CD4-positive, alpha-beta T cell treated with Interleukin-6 for 4 hours (primary cell): ENCODE measurements at places on chromosomes 13 and 19.
A peak's percentile ranks its signal among the peaks of the same experiment; 100 is the strongest.

DNA sequence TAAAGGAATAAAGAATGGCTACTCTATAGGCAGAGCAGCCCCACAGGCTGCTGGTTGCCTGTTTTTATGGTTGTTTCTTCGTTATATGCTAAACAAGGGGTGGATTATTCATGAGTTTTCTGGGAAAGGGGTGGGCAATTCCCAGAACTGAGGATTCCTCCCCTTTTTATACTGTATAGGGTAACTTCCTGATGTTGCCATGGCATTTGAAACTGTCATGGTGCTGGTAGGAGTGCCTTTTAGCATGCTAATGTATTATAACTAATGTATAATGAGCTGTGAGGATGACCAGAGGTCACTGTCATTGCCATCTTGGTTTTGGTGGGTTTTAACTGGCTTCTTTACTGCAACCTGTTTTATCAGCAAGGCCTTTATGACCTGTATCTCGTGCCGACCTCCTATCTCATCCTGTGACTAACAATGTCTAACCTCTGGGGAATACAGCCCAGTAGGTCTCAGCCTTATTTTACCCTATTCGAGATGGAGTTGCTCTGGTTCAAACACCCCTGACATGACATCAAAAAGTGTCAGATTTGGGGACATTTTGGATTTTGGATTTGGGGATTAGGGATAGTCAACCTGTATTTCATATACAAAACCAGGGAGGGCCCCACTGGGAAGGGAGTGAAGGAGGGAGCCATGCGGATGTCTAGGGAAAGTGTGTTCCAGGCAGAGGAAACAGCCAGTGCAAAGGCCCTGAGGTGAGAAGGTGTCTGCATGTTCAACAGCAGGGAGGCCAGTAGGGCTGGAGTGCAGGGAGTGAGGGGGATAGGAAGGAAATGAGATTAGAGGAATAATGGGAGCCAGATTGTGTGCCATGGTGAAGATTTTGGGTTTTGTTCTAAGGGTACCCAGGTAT lies 10.9 kb downstream of the FXYD5 start:
- no peak for DNase-seq

DNA sequence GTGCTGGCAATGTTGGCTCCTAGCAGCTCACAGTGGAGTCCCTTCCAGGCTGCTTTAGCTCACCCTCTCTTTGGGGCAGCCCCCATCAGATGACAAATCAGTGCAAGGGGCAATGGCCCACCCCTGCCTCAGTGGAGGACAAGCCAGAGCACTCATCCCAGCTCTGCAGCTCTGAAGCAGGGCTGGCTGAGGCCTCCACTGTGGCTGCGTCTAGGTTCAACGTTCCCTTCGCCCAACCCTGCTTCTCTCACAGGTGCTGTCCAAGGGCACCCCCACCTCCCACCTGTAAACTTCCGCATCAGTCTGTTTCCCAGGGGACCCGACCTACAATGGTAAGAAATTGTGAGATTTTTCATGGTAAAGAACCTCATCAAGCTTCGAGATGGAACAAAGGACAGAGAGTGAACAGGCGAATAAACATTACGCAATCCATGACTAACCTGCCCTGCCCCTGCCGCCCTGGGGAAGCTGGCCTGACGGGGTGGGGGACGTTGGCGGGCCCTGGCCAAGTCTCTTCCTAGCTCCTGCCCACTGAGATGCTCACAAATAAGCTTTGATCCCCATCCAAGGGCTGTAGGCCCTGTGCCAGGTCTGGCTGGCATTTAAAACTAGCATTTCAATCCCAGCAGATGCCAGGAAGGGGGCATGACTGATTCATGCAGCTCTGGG lies 40.5 kb downstream of the DZIP1 start:
- DNase-seq = no peak

DNA sequence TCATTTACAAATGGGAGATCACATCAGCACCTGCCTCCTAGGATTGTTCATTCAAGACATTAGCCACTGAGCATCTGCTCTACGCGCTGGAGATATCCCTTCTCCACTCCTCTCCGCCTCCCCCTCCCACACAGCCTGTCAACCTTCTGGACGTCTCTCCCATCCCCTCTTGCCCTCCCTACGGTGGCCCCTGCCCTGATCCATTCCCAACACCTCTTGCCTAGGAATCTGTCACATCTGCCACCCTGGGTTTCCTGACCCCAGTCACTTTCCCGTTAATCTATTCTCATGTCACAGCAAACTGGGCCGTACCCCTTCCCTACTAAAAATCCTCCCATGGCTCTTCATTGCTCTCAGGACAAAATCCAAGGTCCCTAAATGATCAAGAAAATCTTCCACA lies 10.3 kb downstream of the DYRK1B start:
- DNase-seq = no peak

DNA sequence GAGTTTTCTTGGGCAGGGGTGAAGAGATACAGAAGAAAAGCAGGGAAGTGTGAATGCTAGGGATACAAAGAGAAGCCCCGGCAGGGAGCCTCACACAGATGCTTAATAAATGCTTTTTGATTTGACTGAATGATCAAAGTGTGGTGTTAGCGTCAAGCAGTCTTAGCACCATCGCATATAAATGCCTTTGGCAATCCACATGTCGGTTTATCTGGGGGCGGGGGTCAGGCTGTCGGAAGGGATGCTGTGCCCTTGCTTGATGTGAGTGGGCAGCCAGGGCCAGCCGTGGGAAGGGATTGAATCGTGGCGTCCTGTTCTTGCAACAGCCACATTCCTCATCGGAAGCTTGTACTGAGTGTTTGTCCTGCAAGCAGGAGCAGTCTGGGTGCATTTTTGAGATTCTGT lies 173.1 kb downstream of the LACC1 start:
- no peak for DNase-seq

DNA sequence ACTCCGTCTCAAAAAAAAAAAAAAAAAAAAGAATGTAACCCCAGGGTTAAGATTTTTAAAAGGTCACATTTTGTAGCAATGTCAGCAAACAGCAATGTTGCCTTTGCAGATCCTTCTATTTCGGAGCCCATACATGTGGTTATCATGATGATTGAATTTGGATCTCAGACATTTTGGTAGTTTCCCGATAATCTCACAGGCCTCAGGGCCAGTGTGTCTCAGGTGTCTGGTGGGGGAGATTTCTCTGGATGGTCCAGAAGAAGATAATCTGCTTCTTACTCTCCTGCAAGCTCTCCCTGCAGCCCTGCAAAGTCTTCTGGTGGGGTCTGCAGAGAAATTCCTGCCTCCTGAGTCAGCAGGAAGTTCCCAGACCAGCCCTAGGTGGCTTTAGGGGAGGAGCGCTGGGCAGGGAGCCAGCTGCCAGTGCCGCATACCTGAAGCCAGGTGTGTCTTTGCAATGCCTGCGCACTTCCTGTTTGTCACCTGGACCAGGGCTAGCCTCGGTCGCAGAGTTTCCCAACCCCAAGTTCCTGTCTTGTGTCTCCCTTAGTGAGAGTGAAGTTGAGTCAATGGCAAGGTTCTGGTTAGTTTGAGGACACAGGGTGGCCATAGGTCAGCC lies 1.4 kb downstream of the SH2D3A start:
- DNase-seq = peak; percentile 53

DNA sequence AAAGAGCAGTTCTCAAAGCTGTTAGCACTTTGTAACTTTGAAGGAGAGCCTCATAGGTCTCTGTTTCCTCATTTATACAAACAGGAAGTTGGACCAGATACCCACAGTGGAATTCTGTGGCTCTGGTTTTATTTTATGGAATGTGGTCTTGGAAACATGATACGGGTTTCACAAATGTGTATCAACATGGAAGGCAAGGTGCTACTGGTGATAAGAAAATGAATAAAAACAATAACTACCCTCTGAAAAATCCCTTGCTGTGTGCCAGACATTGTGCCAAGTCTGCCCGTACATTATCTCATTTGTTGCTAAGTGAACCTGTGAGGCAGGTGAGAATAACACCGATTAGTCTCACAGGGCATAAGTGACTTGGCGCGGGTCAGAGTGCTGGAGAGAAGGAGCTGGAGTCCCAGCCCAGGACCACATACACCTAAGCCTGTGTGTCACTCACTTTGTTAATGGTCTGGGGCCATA lies 45.0 kb upstream of the RNF113B start:
- no peak for DNase-seq

- no peak for DNase-seq
Observed at GRCh38 chr13:57409656-57410055, 221.9 kb upstream of the PCDH17 start.

GRCh38 chr13:30857636-30858035 lies 48.4 kb upstream of the MEDAG start:
- DNase-seq = no peak

DNA sequence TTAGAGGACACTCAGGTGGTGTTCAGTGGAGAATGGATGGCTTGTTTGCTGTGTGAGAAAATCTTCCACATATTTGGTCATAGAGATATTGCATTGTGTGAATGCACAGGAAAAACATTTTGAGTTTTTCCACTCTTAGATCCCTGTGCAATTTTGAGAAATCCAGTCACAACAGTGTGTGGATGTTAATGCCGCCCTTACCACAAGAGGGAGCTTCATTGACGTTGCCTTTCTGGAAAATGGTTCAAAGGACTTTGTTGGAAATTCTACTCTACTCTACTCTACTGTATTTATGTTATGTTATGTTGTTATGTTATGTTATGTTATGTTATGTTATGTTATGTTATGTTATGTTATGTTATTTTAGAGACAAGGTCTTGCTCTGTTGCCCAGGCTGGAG lies 13.4 kb downstream of the ZNF20 start:
- peak; percentile 26 for DNase-seq

GRCh38 chr19:53357821-53358581 lies 7.5 kb upstream of the ZNF525 start:
- no peak for DNase-seq

- no peak for DNase-seq
Observed at GRCh38 chr13:105847527-105848291, 687.8 kb downstream of the EFNB2 start.

- DNase-seq = no peak
Observed at GRCh38 chr19:23823952-23824389, 65.3 kb upstream of the ZNF681 start.

GRCh38 chr19:501646-502045 lies 5.4 kb downstream of the MADCAM1 start:
- DNase-seq = no peak

DNA sequence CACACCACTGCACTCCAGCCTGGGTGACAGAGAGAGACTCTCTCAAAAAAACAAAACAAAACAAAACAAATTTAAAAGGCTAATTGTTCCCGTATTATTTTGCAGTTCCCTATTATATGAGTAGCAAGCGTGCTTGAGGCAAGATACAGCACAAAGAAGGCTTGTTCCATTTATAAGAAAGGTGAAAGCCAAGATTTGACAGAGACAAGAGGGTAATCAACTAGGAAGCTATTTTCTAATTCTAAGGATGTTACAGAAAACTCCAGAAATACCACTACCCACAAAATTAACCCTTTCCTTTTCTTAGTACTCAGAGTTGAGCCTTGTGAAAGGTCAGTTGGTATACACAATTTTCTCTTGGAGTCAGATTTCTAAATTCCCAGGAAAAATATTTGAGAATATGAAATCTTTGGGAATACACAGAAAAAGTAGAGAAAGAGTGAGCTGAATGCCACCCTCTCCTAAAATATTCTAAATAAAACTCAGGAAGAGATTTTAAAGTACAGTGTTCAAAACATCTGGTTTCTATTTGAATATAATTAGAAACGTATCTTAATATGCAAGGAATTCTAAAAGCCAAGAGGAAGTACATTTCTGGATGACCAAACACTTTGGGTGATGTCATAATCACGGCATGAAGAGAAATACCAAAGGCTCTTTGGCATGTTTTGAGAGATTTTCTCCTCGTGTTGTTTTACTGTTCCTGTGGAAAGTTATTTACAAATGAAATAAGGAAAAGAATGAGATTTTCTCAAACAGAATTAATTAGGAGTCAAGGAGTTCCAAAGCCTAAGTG lies 63.0 kb upstream of the FLT1 start:
- no peak for DNase-seq

- DNase-seq = no peak
Observed at GRCh38 chr19:55113570-55114039, 3.8 kb downstream of the PPP1R12C start.

DNA sequence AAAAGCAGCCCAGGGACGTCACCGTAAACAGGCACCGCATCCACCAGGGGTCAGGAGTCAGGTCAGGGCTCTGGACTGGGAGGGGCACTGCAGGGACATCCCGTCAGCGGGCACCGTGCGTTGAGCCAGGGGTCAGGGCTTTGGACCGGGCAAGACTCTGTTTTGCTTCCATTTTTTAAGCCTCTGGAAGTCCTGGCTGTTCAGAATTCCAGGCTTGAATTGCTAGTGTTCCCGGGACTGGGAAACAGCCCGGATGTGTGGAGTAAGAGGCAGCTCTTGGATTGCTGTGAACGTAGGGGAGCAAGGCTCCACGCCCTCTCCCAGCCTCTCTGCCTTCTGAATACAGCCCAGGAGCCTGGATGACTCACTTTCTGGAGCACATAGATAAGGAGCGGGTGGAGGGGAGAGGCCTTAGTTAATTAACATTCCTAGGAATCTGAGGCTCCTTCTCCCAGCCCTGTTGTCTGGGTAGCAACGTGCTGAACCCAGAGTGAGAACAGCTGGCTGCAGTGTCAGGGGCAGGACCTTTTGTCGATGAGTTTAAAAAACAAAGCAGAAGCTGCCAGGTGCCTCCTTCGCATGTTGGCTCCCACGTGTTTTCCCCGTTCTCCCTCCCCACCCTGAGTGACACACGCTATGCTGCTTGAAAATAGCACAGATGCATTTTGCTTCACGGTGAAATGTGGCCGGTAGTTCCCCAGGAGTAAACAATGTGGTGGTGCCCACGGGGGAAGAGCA lies 21.9 kb downstream of the ATP11A start:
- DNase-seq = no peak

GRCh38 chr13:44815623-44816022 lies 173.6 kb downstream of the NUFIP1 start:
- no peak for DNase-seq

- peak; percentile 56 for DNase-seq
Observed at GRCh38 chr13:108155185-108156106, 59.9 kb downstream of the LIG4 start.

- DNase-seq = peak; percentile 74
Observed at GRCh38 chr19:50330365-50331078, 1.3 kb upstream of the KCNC3 start.

DNA sequence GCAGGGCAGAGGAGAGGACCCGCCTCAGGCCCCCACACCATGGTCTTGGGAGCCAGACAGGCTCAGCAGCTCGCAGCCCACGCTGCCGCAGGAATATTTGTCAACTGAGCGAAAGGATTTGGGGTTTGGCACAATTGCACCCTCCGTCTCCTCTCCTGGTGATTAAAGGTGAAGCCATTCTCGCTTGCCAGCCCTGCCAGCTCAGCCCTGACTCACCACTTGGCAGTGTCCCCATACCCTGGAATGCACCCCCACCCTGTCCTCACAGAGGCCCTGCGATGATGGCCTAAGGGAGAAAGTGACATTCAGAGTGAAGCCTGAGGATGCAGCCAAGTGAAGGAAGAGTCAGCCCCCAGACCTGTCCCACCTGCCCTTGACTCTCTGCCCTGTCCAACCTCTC lies 18.8 kb downstream of the CYTH2 start:
- no peak for DNase-seq

DNA sequence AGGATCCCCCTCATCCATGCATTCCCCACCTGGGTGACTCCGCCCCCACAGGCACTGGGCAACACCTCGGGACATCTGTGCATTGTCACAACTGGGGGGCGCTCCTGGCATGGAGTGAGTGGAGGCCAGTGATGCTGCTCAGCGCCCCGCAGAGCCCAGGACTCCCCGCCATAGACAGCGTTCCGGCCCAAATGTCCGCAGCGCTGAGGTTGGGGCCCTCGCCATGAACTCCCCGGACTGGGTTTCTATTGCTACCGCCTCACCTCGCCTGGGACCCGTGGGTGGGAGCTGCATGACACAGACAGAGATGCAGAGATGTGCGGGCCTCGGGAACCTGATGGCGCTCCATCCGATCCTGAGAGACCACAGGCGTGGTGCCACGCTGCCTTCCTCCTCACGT lies 4.6 kb downstream of the FZR1 start:
- DNase-seq = no peak

GRCh38 chr19:48085904-48086864 lies 24.4 kb downstream of the PLA2G4C start:
- DNase-seq = no peak
